Chondrocyte (in vitro differentiated cells): ENCODE measurements at places on chromosomes 5 and 9. TPM values are rescaled to one million over a fixed set of nuclear protein-coding genes. Genes with fewer than 3 reads are reported as not detected.
A peak's percentile ranks its signal among the peaks of the same experiment; 100 is the strongest.

Gene TERT
- total RNA-seq = not detected in 3 replicates

Gene LSM11
- 9.9 to 10.6 TPM (median 10.0 TPM) in 3 replicates for total RNA-seq

GRCh38 chr9:127422787-127423186 is 1.4 kb upstream of the ZNF79 start:
- DNase-seq = no peak

GRCh38 chr5:179123109-179123426 is 62.9 kb downstream of the ZNF354C start:
- peak; percentile 75 for DNase-seq

DNA sequence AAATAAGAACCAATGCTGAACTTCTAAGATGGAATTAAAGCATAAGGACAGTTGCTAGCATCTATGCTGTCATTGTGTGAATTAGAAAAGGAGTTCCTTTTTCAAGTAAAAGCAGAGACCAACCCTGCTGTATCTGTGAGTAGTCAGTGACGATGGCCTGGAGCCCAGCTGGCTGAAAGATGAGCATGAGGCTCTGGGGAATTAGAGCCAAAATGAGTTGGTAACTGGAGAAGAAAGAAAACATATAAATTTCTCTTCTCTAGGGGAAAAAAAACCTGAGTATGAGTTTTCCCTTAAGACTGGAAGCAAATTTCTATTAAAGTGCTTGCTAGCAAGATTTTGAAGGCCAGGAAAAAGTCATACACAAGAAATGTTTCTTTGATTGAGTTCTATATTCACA is 1.6 kb upstream of the SPZ1 start:
- no peak for DNase-seq
